ENCODE measurements at places on chromosomes 1 and 21.

- no peak for DNase-seq
Observed at GRCh38 chr1:64938991-64939390, 27.4 kb downstream of the JAK1 start.

GRCh38 chr1:119266386-119266785 is 102.2 kb upstream of the HAO2 start:
- DNase-seq, result no peak

DNA sequence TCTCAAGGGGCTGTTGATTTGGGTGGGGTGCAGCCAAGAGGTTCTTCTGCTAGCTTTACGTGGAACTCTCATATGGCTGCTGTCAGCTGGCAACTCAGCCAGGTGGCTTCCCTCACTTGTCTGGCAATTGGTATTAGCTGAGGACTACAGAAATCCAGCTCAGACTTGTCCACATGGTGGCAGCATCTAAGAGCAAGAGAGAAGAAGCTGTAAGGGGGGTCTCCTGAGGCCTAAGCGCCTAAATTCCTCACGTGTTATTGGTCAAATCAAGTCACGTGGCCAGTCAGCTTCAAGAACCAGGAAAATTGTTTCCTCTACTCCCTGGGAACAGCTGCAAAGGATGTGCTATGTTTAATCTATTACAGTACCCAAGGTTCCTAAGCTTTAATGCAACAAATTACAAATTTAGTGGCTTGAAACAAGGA is 4.2 kb upstream of the DYRK3 start:
- peak; percentile 92 for DNase-seq

DNA sequence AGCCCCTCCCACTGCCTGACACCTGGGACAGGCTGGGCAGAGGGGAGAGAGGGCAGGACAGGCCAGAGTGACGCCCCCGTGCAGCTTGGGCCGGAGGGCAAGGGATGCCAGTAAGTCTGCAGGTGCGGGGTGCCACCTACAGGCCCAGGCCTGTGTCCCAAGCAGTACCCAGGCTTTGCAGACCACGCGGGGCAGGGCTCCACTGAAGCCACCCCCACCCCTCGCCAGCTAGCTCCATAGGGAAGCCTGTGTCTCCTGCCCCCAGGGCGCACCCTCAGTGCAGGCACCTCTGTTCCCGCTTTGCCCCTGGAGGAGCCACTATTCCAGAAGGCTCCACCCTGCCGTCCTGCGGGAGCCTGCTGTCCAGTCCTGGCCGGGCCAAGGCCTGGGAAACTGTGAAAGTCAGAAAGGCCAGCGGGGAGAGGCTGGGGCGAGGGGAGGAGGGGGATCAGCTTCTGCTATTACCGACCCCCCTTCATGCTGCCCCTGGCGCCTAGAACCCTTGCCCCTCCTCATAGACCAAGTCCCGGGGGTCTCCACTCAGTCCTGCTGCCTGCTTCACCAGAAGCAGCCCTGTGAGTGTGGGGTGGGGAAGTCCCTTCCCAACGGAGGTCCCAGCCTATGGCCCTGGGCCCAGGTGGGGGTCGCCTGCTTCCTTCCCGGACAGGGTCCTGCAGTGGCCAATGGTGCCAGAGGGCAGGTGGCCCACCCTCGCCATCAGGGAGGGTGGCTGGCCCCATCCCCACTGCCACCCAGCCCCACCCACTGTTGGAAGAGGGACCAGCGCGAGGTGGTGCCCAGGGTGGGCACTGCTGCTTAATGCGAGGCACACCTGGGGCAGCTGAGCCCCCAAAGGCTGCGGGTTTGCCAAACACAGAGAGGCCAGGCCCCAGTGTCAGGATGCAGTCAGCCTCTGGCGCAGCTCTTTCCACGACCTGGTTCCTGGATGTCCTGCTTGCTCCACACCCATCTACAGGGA is 54.4 kb downstream of the KCNAB2 start:
- DNase-seq, result no peak

- DNase-seq, result no peak
Observed at GRCh38 chr1:227356620-227357146, 38.4 kb upstream of the CDC42BPA start.

- no peak for DNase-seq
Observed at GRCh38 chr1:87972811-87973210, 644.1 kb downstream of the LMO4 start.

DNA sequence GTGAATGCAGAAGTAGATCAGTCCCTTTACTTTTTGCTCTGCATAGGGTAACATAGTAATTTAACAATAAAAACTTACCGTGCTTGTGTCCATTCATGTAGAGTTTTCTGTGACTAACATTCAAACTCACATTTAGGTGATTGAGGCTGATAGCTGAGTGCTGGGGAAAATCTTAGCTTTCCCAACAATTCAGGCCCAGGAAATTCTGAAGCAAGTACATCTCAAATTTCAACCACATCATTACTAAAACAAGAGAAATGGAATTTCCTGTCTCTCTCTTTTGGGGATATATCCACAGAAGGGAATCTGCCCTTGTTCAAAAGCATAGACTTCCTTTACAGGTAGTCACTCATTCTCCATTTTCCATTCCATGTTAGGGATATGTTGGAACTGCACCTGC is 33.1 kb upstream of the C1orf146 start:
- DNase-seq, result peak; percentile 50

- peak; percentile 34 for DNase-seq
Observed at GRCh38 chr1:51671527-51672325, 54.8 kb downstream of the OSBPL9 start.

DNA sequence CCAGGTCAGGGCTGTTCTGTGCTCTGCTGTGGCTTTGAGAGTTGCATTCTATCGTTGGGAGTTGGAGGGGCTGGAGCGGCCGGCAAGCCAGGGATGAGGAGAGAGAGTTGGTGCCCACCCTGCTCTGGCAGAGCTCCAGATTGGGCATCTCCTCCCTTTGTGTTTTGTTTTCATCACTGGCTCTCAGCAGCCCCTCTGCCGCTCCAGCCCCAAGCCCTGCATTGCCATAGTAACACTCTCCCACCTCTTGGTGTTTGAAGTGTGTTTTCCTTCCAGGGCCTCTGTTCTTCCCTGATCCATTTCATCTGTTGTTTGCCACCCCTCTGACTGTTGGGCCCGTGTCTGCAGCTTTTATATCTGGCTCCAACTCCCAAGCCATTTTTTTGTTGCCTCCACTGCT is 152.7 kb downstream of the URB2 start:
- no peak for DNase-seq

Measured in myocyte (in vitro differentiated cells).